Glutamatergic neuron (in vitro differentiated cells): ENCODE measurements at places on chromosomes 7 and 10. TPM values are rescaled to one million over a fixed set of nuclear protein-coding genes. Genes with fewer than 3 reads are reported as not detected.

The ZMIZ1 gene
- total RNA-seq = 230 TPM

- DNase-seq = no peak
- no peak overlapping the region for H3K4me3 ChIP-seq
- peaks cover 5% of the 10 kb centered on the region for H3K27me3 ChIP-seq
- H3K4me1 ChIP-seq = peaks cover 15% of the 10 kb centered on the region
- H3K36me3 ChIP-seq = no peaks in the 10 kb centered on the region
- H3K27ac ChIP-seq = no peak overlapping the region
Observed at GRCh38 chr10:70920519-70920918, 32.2 kb upstream of the PCBD1 start.

The NHLRC2 gene
- 23.5 TPM for total RNA-seq

DNA sequence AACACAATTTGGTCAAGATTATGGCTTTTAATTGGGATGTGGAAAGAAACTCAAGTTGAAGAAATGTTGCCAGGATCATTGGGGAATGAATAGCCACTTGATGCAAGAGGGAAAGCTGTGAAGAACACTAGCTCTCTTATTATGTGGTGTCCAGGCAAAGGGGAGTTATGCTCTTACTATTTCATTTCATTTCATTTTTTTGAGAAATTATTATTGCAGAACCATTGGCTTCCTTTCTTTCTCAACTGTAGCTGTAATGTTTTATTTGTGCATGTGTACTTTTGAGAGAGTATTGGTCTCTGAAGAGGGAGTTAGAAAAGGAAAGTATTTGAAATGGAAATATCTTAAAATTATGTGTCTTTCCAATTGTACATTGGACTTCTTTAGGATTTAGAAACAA is 312.6 kb upstream of the BMPER start:
- DNase-seq = no peak
- H3K36me3 ChIP-seq = no peaks in the 10 kb centered on the region
- H3K4me1 ChIP-seq = peaks cover 12% of the 10 kb centered on the region
- no peak overlapping the region for H3K27ac ChIP-seq
- H3K27me3 ChIP-seq = peaks cover 2% of the 10 kb centered on the region

DNA sequence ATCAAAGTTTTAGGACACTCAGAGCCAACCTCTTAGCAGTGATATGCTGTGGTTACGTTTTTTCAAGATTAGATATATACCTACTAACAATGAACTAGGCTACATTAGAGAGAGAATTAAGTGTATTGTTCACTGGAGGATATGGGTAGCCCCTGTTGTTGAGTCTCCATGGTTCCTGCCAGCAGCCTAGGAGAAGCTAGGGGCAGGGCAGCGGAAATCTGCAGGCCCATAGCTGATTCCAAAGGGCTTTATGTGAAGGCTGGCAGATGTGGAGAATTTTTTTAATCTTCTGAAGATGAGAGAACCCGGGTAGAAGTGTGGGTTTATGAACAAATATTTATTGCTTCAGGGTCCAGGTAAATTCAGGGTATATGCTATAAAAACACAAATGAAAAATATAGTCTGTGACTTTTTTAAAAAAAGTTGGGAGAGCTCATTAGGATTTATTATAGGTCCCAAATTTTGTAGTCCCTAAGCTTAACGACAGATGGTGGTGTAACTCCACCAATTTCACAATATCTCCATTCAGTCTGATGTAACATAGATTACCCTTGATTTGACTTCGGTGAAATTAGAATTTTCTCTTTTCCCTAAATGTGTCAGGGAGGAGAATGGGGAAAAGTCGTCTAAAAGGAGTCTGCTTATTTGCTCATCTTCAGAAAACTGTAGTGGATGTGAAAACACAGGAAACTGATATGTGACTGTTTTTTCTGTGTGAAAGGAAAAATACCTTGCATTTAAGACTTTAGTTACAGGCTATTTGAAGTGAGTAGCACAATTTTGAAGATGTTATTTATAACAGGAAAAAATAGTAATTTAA is 163.0 kb upstream of the PPP1R3A start:
- peaks cover 18% of the 10 kb centered on the region for H3K4me1 ChIP-seq
- peaks cover 13% of the 10 kb centered on the region for H3K27me3 ChIP-seq
- no peaks in the 10 kb centered on the region for H3K36me3 ChIP-seq
- H3K27ac ChIP-seq = no peak overlapping the region
- DNase-seq = no peak
